NCI-H2081 (cell line): ENCODE measurements at places on chromosomes 3 and 15.

- DNase-seq = peak; percentile 28
Observed at GRCh38 chr3:72818092-72818773, 30.0 kb downstream of the SHQ1 start.

GRCh38 chr3:121918779-121919483 is 24.7 kb downstream of the SLC15A2 start:
- no peak for DNase-seq

GRCh38 chr15:85710340-85710842 is 84.3 kb downstream of the KLHL25 start:
- no peak for DNase-seq

DNA sequence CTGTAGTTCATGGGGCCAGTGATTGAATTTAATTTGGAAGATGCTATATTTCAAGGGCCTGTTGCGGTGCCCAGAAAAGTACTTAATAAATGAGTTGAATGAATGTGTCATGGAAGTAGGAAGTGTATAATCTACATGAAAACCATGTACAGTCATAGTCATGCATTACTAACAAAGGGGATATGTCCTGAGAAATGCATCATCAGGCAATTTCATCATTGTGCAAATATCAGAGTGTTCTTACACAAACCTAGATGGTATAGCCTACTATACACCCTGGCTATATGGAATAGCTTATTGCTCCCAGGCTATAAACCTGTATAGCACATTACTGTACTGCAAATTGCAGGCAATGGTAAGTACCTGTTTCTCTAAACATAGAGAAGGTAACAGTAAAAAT is 10.7 kb upstream of the MYO5C start:
- DNase-seq = no peak

- peak; percentile 86 for DNase-seq
Observed at GRCh38 chr15:70033529-70034140, 64.1 kb downstream of the TLE3 start.

DNA sequence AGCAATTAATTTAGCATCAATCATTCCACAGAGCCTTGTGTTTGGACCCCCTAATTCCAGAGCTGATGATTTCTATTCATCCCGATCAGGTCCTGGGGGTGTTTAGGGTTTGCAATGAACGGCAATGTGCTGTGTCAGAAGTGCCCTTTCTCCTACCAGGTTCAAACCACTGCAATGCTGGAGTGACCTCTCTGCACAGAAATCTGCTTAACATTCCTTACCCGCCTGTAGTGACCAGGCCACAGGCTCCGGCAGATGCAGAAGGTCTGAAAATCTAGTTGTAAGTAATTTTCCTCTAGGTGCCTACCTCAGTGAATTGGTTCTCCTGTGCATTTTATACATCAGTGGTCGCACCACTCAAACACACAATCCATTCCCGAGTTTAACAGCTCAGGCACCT is 725.3 kb upstream of the CFAP20DC start:
- DNase-seq = no peak

- no peak for DNase-seq
Observed at GRCh38 chr3:151329363-151329762, at the start of gene P2RY13. Gene P2RY13 (minus strand): TSS chr3:151329549. CDS start chr3:151329528, 21 bp downstream.

DNA sequence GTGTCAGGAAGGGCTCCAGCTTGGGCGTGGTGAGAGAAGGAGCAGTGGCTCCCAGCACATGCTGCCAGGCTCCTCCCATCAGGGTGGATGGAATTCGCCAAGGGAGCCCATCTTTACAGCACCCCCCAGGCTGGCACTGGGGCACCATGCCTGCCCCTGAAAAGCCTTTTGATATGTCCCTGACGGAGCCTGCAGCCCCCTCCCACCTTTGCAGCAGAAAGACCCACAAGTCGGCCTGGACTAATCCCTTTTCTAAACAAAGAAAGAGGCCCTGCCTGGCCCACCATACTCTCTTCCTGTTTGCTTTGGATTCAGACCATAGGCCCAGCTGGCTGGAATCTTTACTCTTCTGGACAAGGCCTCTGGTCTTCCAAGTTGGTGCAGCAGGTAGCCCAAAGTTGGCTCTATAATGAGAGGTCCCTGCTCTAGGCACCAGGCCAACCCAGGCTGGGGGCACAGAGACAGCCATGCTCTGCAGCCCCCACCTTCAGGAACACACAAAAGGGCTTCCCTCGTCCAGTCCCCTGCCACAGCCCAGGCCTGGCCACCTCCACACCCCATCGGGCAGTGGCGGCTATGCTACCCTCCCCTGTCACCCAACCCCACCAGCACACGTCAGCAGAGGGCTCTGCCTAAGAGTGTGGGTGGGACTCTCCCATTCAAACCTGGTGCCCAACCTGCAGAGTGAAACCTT is 5.4 kb downstream of the ANPEP start:
- DNase-seq = no peak

- DNase-seq = no peak
Observed at GRCh38 chr3:23932571-23932970, 12.5 kb upstream of the NR1D2 start.

DNA sequence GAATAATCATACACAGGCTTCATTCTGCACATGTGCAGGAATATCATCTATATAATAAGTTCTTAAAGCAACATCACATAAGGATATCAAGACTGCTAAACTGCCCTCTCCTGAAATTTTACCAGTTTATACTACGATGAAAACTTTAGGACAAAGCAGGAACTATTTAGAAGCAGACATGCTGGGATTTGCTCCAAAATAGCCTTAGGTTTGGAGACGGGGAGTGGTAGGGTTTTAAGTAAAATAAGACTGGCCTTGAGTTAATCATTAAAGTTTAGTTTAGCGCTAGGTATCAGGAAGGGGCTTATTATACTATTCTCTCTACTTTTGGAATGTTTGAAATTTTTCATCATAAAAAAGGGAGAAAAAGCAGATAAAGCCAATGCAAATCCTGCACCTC is 115.8 kb downstream of the SRGAP3 start:
- no peak for DNase-seq

- peak; percentile 74 for DNase-seq
Observed at GRCh38 chr3:137987723-137988122, 22.2 kb upstream of the CLDN18 start.
